Hair follicle dermal papilla cell (primary cell): ENCODE measurements at places on chromosomes 5 and 9. TPM values are rescaled to one million over a fixed set of nuclear protein-coding genes. Genes with fewer than 3 reads are reported as not detected.

HARS2 gene
- total RNA-seq = 22.2 and 23.5 TPM in 2 replicates

IFNA21 gene
- not detected in 2 replicates for total RNA-seq

SNCAIP gene
- 0.61 and 0.65 TPM in 2 replicates for total RNA-seq

PCDHB4 gene
- 0.49 TPM in 2 replicates for total RNA-seq

FAM114A2 gene
- 39.8 and 42.7 TPM in 2 replicates for total RNA-seq

ECM2 gene
- total RNA-seq = 34.5 and 38.5 TPM in 2 replicates

NAIF1 gene
- 13.0 and 13.8 TPM in 2 replicates for total RNA-seq

TTC39B gene
- total RNA-seq = 13.0 TPM in 2 replicates

HNRNPH1 gene
- 234 and 341 TPM in 2 replicates for total RNA-seq

NR4A3 gene
- total RNA-seq = 0.24 and 0.65 TPM in 2 replicates

LMX1B gene
- total RNA-seq = under 0.01 TPM in 1 of 2 replicates, not detected in the other

CTSL gene
- 187 and 226 TPM in 2 replicates for total RNA-seq

ANKRD31 gene
- 0.24 and 0.32 TPM in 2 replicates for total RNA-seq

SOHLH1 gene
- not detected in 2 replicates for total RNA-seq

DBH gene
- not detected in 2 replicates for total RNA-seq

SLCO6A1 gene
- not detected in 2 replicates for total RNA-seq

TPRN gene
- total RNA-seq = 8.9 and 9.4 TPM in 2 replicates

ITK gene
- total RNA-seq = not detected in 2 replicates

IGFBPL1 gene
- total RNA-seq = 0.24 and 0.49 TPM in 2 replicates

KIAA0825 gene
- 8.4 and 12.3 TPM in 2 replicates for total RNA-seq

CCL27 gene
- total RNA-seq = not detected in 2 replicates

PLEKHG4B gene
- 0.16 and 0.36 TPM in 2 replicates for total RNA-seq

ST8SIA4 gene
- 2.3 and 3.7 TPM in 2 replicates for total RNA-seq

OR2Y1 gene
- not detected in 2 replicates for total RNA-seq

PCDHA1 gene
- under 0.01 TPM in 1 of 2 replicates, not detected in the other for total RNA-seq

NEUROG1 gene
- total RNA-seq = not detected in 2 replicates

PPIC gene
- 29.6 and 38.3 TPM in 2 replicates for total RNA-seq

CDKN2A gene
- total RNA-seq = 12.3 and 17.2 TPM in 2 replicates

CER1 gene
- not detected in 2 replicates for total RNA-seq

HEMGN gene
- not detected in 2 replicates for total RNA-seq

RAB3C gene
- total RNA-seq = not detected in 2 replicates

PGM5 gene
- total RNA-seq = 0.85 and 4.9 TPM in 2 replicates

PAEP gene
- not detected in 2 replicates for total RNA-seq

ORM1 gene
- not detected in 2 replicates for total RNA-seq

CDC20B gene
- total RNA-seq = under 0.01 TPM in 1 of 2 replicates, not detected in the other

HSD17B3 gene
- total RNA-seq = not detected in 2 replicates

ZNF608 gene
- 31.0 and 57.8 TPM in 2 replicates for total RNA-seq

LURAP1L gene
- total RNA-seq = 8.0 and 8.1 TPM in 2 replicates

PCDHGC3 gene
- 126 and 129 TPM in 2 replicates for total RNA-seq

ISOC1 gene
- total RNA-seq = 10.1 and 12.0 TPM in 2 replicates

HRH2 gene
- total RNA-seq = 1.3 TPM in 2 replicates

NSG2 gene
- under 0.01 TPM in 1 of 2 replicates, not detected in the other for total RNA-seq

ZFP2 gene
- 1.3 TPM in 2 replicates for total RNA-seq

ANKRD34B gene
- total RNA-seq = not detected in 2 replicates

SHC3 gene
- 7.8 and 25.3 TPM in 2 replicates for total RNA-seq

IL7R gene
- 12.0 and 13.2 TPM in 2 replicates for total RNA-seq

LCN15 gene
- total RNA-seq = not detected in 2 replicates

SPATA6L gene
- 0.65 and 0.73 TPM in 2 replicates for total RNA-seq

SHISAL2B gene
- not detected in 2 replicates for total RNA-seq

DENND4C gene
- total RNA-seq = 49.7 and 61.7 TPM in 2 replicates

PCDHGA11 gene
- total RNA-seq = 14.6 and 19.8 TPM in 2 replicates
